ENCODE measurements at places on chromosomes 2 and 18.

DNA sequence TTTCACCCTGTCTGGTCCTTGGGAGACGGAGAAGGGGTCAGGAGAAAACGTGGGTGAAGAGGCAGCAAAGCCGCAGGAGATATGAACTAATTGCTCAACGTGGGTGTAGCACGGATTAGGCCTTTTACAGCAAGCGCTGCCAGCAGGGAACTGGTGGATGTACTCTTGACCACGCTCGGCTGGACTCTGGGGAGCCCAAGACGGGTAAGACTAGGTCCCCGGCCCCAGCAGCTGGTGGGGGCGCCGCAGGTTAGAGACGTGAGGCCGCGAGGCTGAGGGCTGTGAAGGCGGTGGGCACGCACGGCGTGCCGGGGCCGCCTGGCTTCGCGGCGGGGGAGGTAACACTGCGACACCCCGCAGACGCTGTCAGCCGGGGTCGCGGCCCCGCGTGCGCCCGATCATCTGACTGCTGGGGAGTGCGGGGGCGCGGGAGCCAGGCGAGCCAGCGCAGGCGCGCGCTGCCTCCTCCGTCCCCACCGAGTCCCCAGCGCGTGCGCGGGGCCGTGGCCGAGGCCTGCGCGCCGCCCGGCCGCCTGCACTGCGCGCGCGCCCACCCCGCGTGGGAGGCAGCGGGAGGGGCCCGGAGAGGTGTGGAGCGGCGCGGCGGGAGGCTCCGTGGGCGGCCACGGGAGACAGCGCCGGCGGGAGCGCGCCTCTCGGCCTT, at the start of gene CLIP4:
CLIP4 (plus strand) TSS at position 470 of the 664 bp plus-strand sequence. CDS start 5,974 bp downstream, outside the sequence.
- DNase-seq: peak; percentile 86

GRCh38 chr2:30683236-30683956, 123.8 kb downstream of the CAPN13 start:
- no peak for DNase-seq

DNA sequence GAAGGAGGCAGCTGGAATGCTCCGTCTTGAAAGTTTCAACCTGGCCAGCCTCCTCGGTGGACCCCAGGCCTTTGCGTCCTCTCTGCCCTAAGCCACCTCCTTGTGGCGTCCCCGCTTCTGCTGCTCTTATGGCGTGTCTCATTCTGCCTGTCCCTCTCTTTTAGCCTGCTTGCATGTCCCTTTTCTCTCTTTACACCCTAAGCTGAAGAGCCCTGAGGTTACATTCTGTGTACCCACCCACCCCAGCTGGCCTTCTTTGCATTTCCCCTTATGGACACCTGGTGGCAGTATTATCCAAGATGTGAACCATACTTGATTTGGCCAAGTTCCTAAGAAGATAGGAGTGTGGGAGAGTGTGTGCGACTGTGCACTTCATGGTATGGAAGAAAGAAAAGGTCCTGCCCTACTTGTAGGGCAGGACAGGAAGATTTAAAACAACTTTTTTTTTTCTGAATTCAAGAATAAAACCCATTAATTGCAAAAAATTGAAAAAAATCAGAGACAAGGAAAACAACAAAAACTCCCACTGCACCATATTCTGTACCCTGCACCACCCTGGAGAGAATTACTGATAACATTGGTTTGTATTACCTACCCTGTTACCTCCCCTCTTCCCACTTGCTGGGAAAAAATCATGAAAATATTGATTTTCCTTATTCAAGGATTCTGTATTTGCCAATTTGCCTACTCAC, 77.4 kb downstream of the DYSF start:
- DNase-seq: peak; percentile 73

- DNase-seq: no peak
Observed at GRCh38 chr18:10128921-10129501, 215.2 kb downstream of the VAPA start.

- DNase-seq: no peak
Observed at GRCh38 chr2:130336150-130336876, 6.4 kb upstream of the IMP4 start.

DNA sequence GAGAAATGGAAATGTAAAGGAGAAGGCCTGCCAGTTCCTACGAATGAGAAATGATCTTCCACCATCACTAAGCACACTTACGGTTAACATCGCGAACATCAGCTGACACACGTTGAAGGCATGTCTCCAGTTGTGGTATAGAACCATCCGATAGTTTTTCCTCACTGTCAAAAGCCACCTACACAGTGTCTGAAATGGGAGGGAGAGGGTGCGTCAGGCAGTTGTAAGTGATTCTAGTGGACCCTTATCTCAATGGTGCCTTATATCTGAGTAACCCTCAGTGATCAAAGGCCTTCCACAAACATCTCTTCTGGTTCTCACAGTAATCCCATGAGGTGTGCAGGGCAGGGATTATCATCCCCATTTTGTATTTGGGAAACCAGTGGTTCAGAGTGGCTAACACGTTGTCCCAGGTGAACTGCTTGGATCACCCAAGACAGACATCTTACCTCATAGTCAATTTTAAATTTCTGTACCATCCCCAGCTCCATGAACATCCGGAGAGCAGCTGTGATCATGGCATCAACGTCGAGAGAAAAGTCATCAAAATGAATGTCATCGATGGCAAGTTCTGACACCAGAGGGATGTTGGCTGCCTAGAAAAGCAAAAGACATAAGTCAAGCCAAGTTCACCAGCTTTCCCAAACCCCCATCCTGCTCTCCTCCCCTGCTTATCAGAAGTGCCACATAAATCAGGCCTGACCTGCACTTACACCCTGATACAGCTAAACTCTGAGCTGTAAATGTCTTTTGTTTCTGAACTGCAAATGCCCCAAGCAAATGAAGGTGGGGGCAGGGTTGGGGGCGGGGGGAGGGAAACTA, 335.2 kb downstream of the AGPS start:
- no peak for DNase-seq

- DNase-seq: peak; percentile 90
Observed at GRCh38 chr2:162244541-162245031, 1.3 kb upstream of the FAP start.

DNA sequence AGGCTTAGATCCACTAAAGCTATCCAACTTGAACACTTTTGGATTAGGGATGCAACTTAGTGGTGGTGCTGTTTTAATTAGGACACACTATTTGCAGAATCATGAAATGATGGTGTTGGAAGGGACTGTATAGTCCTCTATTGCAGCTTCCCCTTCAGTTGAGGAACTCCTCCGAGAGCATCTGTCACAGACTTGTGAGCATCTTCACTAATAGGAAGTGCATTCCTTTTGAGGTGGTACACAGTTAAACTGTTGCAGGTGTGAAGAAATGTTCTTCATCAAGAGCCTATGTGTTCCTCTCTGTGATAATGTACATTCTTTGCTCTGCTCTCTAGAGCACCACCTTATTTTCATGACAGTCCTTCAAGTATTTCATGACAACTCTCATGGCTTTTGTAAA, 197.4 kb downstream of the CAMKMT start:
- DNase-seq: no peak

GRCh38 chr2:152740743-152741328, 22.4 kb downstream of the ARL6IP6 start:
- peak; percentile 84 for DNase-seq

DNA sequence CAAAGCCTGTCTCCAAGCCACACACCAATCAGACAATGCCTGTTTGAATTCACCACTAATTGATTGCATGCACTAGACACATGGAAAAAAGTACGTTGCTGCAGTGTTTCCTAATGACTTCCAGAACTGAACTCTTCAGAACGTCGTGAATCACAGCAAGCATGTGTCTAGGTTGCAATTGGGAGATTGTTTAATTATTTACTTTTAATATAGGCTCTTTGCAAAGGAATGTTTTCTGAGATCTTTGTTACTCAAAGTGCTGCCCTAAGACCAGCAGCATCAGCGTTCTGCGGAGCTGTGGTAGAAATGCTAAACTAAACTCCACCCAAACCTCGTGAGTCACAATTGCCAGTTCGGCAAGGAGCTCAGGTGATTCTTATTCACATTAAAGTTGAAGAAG, 52.7 kb upstream of the CCDC68 start:
- peak; percentile 68 for DNase-seq

DNA sequence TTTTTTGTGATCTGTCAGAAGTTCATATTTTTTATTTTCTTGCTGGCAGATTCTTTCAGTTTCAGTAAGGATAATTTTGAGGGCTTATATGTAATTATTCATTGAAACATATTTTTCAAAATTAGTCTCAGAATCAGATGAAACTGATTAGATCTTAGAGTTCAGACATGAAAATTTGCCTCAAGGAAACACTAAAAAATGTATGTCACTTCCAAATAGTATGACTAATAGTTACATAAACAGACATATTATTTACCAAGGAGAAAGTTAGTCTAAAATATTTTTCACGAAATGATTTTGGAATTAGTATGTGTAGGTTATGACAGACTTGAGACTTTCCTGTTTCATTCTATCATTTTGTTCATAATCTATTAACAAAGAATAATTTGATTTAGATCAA, 628.6 kb downstream of the CCDC85A start:
- no peak for DNase-seq

DNA sequence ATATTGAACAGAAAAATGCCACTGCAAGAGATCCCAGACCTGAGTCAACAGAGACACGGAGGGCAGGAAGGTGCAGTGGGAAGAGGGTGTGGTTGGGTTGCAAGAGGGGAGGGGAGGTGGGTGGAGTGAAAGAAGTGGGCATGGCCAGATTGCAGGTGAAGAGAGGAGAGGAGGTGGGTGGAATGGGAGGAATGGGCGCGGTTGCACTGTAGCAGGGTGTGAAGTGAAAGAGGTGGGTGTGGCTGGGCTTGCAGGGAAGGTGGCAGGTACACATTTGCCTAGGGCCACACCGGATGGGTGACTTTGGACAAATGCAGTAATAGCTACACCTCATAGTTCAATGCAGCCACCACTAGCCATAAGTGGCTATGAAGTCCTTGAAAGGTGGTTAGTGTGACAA, 71.1 kb downstream of the DOCK10 start:
- no peak for DNase-seq

- no peak for DNase-seq
Observed at GRCh38 chr2:179796213-179797007, 65.0 kb downstream of the ZNF385B start.

DNA sequence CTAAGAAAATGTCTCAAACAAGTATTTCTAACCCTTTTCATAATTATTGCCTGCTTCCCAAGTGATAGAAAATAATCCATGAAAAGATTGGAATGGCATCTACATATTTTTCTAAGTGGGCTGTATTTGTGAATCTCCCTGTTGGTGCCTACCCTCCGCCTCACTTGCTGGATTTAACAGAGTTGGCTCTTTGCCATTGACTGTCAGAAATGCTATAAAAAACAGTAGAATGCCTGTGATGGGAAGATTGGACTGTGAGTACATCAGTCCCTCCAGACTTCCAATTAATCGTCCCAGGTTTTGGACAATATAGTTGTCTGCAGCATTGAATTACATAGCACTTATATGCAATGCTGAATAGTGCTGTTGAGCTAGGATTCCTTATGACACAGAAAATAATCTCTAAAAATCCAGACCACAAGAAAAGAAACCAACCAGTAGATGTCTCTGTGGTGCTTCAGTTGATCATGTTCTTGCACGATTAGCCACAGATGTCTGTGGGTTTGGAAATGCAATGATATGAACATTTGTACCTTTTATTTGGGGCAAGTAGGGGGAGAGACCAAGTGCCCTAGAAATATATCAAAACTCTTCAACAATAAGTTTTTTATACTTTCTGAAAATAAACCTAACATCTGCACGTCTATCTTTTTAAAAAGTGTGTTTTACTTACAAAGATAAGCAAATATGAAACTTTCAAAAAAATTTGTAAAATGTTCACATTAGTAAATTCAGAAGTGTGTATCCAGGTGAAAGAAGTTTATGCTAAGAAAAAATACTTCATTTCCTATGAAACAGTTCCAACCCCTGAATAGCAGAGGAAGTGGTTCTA, 88.5 kb downstream of the DYNAP start:
- peak; percentile 94 for DNase-seq

GRCh38 chr18:48367557-48367956, 41.6 kb downstream of the ZBTB7C start:
- DNase-seq: no peak

GRCh38 chr2:44250376-44250775, 24.9 kb upstream of the SLC3A1 start:
- DNase-seq: no peak

GRCh38 chr18:63218472-63218871, 101.1 kb downstream of the BCL2 start:
- no peak for DNase-seq

- DNase-seq: no peak
Observed at GRCh38 chr2:102217032-102217431, 30.2 kb downstream of the IL1RL2 start.

- no peak for DNase-seq
Observed at GRCh38 chr18:74436158-74436769, 20.8 kb downstream of the DIPK1C start.

- DNase-seq: no peak
Observed at GRCh38 chr2:45013229-45014015, 4.2 kb upstream of the SIX2 start.

Data from choroid plexus epithelial cell (primary cell).